Natural killer cell (primary cell): ENCODE measurements at places on chromosomes 11 and 22. TPM values are rescaled to one million over a fixed set of nuclear protein-coding genes. Genes with fewer than 3 reads are reported as not detected.
A peak's percentile ranks its signal among the peaks of the same experiment; 100 is the strongest.

ENTHD1 gene
- total RNA-seq, result not detected

DCPS gene
- 25.8 TPM for total RNA-seq

CCDC89 gene
- total RNA-seq, result 0.25 TPM

PYGM gene
- 6.1 TPM for total RNA-seq

DNA sequence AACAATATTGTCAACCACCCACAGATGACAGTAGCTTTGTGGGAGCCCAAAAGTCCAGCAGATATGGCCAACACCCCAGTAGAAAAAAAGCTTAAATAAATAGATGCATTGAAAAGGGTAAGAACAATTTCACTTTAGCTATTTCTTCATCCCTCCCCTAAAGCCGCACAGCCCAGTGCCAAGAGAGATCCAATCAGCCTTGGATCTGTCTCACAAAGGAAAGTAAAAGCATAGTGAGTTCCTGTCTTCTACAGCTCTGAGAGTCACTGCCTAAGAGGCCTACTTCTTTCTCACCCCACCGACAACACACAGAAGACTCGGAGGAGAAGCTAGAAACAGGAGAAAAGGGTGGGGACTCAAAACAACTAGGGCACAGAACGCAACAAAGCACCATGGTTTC, 196.4 kb downstream of the SBF2 start:
- H3K4me3 ChIP-seq, result no peak overlapping the region
- no peak for DNase-seq
- no peaks in the 10 kb centered on the region for H3K36me3 ChIP-seq
- no peaks in the 10 kb centered on the region for H3K4me1 ChIP-seq

ZNRF3 gene
- total RNA-seq, result 0.34 TPM

DNA sequence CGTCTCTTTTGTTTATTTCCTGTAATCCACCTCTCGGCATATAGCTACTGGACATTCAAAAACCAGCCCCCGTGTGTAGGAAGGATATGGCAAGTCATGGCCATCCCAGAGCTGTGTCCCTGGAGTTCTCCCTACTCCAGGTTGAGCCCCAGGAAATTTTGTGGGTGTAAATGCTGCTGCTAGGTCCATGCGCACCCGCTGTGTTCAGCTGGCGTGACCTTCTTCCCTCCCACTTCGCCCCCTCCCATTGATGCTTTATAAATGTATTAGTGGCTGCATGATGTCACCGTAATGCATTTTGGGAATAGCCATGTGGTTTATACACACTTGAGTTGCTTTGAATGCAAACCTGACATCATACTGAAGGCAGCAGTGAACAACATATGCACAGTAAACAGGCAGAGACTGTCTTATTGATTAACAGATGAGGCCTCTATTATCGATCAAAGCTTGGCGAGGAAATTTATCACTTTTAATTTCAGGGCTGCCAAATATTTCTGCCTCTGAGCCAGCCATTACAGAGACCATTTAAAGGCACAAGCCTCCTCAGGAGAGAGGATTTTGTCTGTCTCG, 113.6 kb upstream of the NNMT start:
- H3K36me3 ChIP-seq, result peaks cover 1% of the 10 kb centered on the region
- H3K27ac ChIP-seq, result peak overlapping the region; percentile 82
- no peaks in the 10 kb centered on the region for H3K27me3 ChIP-seq
- peak; percentile 26 for DNase-seq
- H3K4me3 ChIP-seq, result no peak overlapping the region

DNA sequence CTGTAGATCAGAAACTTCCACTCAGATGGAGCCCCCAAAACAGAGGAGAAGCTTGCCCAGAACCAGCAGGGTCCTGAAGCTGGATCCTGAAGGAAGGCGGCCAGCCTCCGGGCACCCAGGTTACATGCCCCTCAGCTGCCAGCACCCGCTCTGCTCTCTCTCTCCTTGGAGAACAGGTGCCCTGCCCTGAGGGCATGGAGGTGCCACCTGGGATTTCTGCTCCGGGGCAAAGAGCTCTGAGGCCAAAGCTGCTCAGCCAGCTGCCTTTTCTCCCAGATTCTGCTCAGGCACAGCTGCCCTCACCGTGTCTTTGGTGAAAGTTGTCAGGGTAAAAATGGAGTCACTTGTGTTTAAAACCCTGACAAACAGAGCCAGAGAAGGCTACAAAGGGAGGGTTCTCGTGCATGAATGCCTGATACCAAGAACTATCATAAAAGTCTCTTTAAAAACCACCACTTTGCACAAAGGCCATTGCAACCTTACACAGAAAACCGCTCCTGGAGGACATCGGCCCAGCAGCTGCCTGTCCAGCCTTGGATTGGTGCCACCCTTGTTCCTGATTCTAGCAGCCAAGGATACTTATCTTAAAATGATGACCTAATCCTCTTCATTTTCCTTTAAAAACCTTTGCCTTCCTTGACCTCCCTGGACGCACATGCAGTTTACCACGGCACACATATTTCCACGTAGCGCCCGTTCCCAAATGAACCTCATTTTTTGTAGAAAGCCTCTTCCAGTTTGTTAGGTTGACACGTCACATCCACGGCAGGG, 140.0 kb downstream of the CACNA1I start:
- H3K4me3 ChIP-seq, result no peak overlapping the region
- DNase-seq, result no peak
- no peaks in the 10 kb centered on the region for H3K27me3 ChIP-seq
- no peaks in the 10 kb centered on the region for H3K4me1 ChIP-seq

DNA sequence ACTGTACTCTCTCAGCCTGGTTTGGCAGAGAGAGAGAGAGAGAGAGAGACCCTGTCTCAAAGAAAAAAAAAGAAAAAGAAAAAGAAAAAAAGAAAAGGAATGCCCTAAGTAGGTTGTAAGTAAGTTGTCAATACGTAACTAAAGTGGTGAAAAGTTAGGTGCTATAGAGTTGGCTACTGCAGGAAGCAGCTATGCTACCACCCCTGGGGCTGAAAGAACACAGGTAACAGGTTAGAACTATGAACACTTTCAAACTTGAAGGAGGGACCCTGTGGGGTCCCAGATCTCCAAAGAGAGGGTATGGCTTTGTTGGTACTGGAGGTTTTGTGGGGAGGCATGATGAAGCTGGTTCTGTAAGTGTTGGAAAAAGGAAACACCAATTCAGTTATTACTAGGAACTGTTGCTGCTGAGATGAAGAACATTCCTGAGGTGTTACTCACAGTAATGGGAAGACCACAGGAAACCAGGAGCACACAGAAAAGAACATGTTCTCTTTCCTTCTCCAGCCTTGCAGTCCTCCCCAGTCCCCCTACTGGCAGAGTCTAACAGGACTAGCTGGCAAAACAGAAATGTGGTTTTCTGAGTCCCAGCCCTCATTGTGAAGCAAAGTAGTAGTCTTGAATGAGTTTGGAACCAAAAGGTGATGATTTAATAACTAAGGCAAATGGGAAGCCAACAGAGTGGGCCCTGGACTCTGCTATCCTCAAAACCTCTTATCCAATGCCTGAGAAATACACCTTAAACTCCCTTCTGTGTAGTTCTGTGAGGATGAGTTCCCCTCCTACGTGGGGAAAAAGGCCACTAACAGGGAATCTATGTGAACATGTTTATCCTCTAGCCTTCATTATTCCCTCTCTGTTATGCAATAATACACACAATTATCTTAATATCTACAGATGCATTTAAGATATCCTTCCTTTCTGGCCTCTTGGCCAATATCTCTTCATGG, 427.0 kb upstream of the DDI1 start:
- H3K27me3 ChIP-seq, result no peaks in the 10 kb centered on the region
- H3K36me3 ChIP-seq, result no peaks in the 10 kb centered on the region
- no peak overlapping the region for H3K4me3 ChIP-seq

GRCh38 chr11:97722065-97722464, 1298.7 kb upstream of the CNTN5 start:
- H3K27ac ChIP-seq, result no peak overlapping the region
- no peaks in the 10 kb centered on the region for H3K27me3 ChIP-seq
- no peaks in the 10 kb centered on the region for H3K36me3 ChIP-seq
- no peak for DNase-seq
- H3K4me3 ChIP-seq, result no peak overlapping the region
- no peaks in the 10 kb centered on the region for H3K4me1 ChIP-seq

RELT gene
- total RNA-seq, result 264 TPM

IFT27 gene
- 16.5 TPM for total RNA-seq

PHETA2 gene
- 1.8 TPM for total RNA-seq

- H3K4me3 ChIP-seq, result no peak overlapping the region
- H3K36me3 ChIP-seq, result no peaks in the 10 kb centered on the region
Measured at GRCh38 chr22:48957987-48958321, 869.7 kb downstream of the BRD1 start.

- H3K4me1 ChIP-seq, result peaks cover 57% of the 10 kb centered on the region
- DNase-seq, result no peak
- no peaks in the 10 kb centered on the region for H3K27me3 ChIP-seq
- H3K4me3 ChIP-seq, result no peak overlapping the region
- H3K27ac ChIP-seq, result no peak overlapping the region
Measured at GRCh38 chr11:64232182-64232966, 2.0 kb upstream of the VEGFB start.

DNA sequence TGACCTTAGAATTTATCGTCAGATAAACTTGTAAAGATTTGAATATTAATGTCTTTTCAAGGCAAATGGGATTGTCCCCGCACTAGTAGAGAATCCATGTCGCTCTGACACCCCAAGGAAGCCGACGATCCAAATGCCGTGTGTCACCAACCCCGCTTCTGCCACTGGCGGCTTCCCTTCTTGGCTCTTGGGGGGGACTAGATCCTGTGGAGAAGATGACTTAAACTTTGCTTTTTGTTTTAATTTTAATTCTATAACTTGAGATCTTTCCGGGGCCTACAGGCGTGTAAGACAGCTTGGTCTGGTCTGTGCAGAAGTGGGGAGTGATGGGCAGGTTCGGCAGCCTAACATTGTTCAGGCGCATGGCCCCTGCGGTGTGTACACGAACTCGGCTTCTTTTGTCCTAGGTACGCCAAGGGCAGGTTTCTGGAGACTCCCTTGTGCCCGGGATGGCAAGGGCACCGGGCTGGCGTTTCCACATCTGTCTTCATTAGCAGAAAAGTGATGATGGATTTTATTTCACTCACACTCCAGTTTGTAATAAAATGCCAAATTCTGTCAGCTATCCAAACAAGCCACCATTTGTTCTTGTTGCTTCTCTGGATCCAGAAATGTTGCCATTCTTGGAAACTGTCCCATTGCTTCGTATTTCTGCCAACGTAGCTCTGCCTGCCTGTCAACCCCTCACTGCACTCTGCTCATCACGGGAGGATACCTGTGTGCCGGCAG, 6.7 kb downstream of the YDJC start:
- no peaks in the 10 kb centered on the region for H3K27me3 ChIP-seq
- H3K36me3 ChIP-seq, result peaks cover 39% of the 10 kb centered on the region
- H3K4me1 ChIP-seq, result peaks cover 30% of the 10 kb centered on the region
- H3K27ac ChIP-seq, result no peak overlapping the region

GRCh38 chr11:88266157-88266556, 71.4 kb downstream of the CTSC start:
- DNase-seq, result no peak
- H3K4me1 ChIP-seq, result peaks cover 6% of the 10 kb centered on the region
- peaks cover 28% of the 10 kb centered on the region for H3K36me3 ChIP-seq
- no peak overlapping the region for H3K27ac ChIP-seq

DNA sequence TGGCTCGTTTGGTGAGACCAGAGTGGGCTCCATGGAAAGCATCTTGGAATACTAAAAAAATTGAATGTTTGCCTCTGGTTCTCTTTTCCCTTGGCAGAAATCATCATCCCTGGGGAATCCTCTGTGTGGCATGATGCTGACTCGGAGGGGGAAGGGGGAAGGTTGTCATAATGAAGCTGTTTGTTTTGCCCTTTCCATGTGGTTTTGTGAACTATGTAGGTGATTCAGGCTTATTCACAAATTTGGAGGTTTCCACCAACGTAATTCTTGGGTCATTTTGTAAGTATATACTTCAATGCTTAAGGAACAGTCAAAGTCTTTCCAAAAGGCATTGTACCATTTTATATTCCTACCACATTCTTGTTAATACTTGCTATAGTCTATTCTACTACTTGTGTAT, 754.0 kb upstream of the FAT3 start:
- H3K27me3 ChIP-seq, result no peaks in the 10 kb centered on the region
- no peak overlapping the region for H3K4me3 ChIP-seq
- no peak for DNase-seq
- H3K4me1 ChIP-seq, result no peaks in the 10 kb centered on the region
- no peaks in the 10 kb centered on the region for H3K36me3 ChIP-seq
- no peak overlapping the region for H3K27ac ChIP-seq

GRCh38 chr11:103681855-103682254, 354.6 kb upstream of the DDI1 start:
- peaks cover 3% of the 10 kb centered on the region for H3K4me1 ChIP-seq
- H3K4me3 ChIP-seq, result no peak overlapping the region
- H3K27me3 ChIP-seq, result no peaks in the 10 kb centered on the region
- H3K36me3 ChIP-seq, result no peaks in the 10 kb centered on the region

- no peaks in the 10 kb centered on the region for H3K36me3 ChIP-seq
- no peaks in the 10 kb centered on the region for H3K27me3 ChIP-seq
- no peak for DNase-seq
- H3K27ac ChIP-seq, result no peak overlapping the region
- no peak overlapping the region for H3K4me3 ChIP-seq
Measured at GRCh38 chr11:116712428-116712827, 60.4 kb downstream of the BUD13 start.

GRCh38 chr22:35054064-35054463, 11.9 kb upstream of the ISX start:
- H3K36me3 ChIP-seq, result no peaks in the 10 kb centered on the region
- H3K4me1 ChIP-seq, result no peaks in the 10 kb centered on the region
- no peaks in the 10 kb centered on the region for H3K27me3 ChIP-seq
- H3K4me3 ChIP-seq, result no peak overlapping the region
- H3K27ac ChIP-seq, result no peak overlapping the region

DNA sequence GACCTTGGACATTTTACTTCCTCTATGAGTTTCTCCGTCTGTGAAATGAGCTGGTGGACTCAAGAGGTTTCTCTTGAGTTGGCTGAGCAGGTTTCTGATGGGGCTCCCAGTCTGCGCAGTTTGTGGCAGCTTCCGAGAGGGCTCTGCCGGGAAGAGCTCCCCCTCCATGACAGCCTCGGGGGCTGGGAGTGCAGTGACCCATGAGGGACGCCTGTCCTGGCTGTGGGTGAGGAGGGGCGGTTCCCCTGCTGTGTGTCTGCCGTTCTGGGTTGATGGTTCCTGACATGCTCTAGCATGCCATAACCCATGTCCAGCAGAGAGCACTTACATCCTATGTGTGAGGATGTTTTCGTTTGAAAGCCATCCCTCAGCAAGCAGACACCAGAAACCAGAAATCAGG, 14.8 kb downstream of the CSF2RB start:
- H3K4me1 ChIP-seq, result no peaks in the 10 kb centered on the region
- H3K27ac ChIP-seq, result no peak overlapping the region
- no peak overlapping the region for H3K4me3 ChIP-seq
- no peak for DNase-seq
- H3K36me3 ChIP-seq, result no peaks in the 10 kb centered on the region

GRCh38 chr11:76777876-76778275, 5.3 kb upstream of the TSKU start:
- no peaks in the 10 kb centered on the region for H3K4me1 ChIP-seq
- H3K27me3 ChIP-seq, result no peaks in the 10 kb centered on the region
- H3K4me3 ChIP-seq, result no peak overlapping the region
- DNase-seq, result no peak
- no peak overlapping the region for H3K27ac ChIP-seq

GRCh38 chr11:9868641-9869040, 204.8 kb downstream of the SWAP70 start:
- H3K27ac ChIP-seq, result no peak overlapping the region
- H3K27me3 ChIP-seq, result no peaks in the 10 kb centered on the region
- H3K4me3 ChIP-seq, result no peak overlapping the region

GRCh38 chr11:127066401-127067090, 66.0 kb upstream of the KIRREL3 start:
- H3K4me1 ChIP-seq, result no peaks in the 10 kb centered on the region
- no peak overlapping the region for H3K27ac ChIP-seq
- no peaks in the 10 kb centered on the region for H3K27me3 ChIP-seq

AQP11 gene
- 0.21 TPM for total RNA-seq
